GM23338 (cell line): ENCODE measurements at places on chromosomes 16 and 17. TPM values are rescaled to one million over a fixed set of nuclear protein-coding genes. Genes with fewer than 3 reads are reported as not detected.

DNA sequence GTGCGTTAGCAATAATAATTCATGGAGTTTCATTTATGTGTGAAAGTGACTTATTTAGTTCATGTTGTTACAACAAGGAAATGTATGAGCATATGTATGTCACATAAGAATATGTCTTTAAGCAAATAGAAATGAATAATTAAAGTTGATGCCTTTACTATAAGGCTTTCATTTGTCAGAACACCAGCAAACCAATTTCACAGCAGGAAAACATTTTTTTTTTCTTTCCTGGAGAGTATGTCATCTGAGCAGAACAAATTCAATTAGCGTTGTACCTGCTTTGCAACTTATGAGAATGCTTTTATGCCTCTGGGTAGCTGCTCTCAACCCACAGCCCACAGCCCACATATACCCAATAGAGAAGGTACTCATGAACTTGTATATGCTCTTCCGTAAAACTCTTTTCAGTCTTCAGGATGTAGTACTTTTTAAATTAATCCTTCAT is 26.3 kb upstream of the APOH start:
- no peaks in the 10 kb centered on the region for H3K27me3 ChIP-seq
- no peak for DNase-seq
- H3K36me3 ChIP-seq = no peaks in the 10 kb centered on the region
- H3K4me3 ChIP-seq = no peak overlapping the region

- H3K27ac ChIP-seq = no peak overlapping the region
- DNase-seq = no peak
- no peaks in the 10 kb centered on the region for H3K36me3 ChIP-seq
- H3K4me1 ChIP-seq = peaks cover 17% of the 10 kb centered on the region
- no peaks in the 10 kb centered on the region for H3K27me3 ChIP-seq
- no peak overlapping the region for H3K4me3 ChIP-seq
These were observed 232.8 kb downstream of the GRIN2A start for GRCh38 chr16:9949396-9949795.

DNA sequence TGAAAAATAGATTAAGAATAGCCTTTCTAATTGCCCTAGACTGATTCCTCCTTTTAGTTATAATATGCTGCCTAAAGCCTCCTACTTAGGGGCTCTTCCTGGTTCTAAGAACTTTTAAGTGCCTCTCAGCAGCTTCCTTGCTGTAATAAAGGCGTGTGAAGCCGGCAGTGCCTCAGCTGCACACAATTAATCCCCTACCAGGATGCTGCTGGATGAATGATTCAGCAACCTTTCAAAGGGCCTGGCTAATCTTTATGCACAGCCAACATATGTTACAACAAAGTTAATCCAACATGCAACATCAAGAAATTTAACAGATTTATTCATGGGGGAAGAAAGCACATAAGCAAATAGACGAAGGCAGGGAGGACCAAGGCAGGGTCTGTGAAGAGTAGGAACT is 145.2 kb downstream of the PMP22 start:
- H3K4me3 ChIP-seq = no peak overlapping the region
- 0 out of 2 replicates have a peak, but pooled peaks cover 4% of the 10 kb centered on the region for H3K4me1 ChIP-seq
- DNase-seq = no peak
- no peak overlapping the region for H3K27ac ChIP-seq
- no peaks in the 10 kb centered on the region for H3K36me3 ChIP-seq

- peak overlapping the region; percentile 93 for H3K4me3 ChIP-seq
- no peaks in the 10 kb centered on the region for H3K36me3 ChIP-seq
- H3K27me3 ChIP-seq = peaks cover 17% of the 10 kb centered on the region
- peaks cover 51% of the 10 kb centered on the region for H3K4me1 ChIP-seq
These were observed 697 bp upstream of the SHISA9 start for GRCh38 chr16:12900599-12901203.

MSLN gene
- 0.10 TPM in 1 of 2 replicates, not detected in the other for total RNA-seq
